ENCODE measurements at places on chromosomes 2 and 18. TPM values are rescaled to one million over a fixed set of nuclear protein-coding genes. Genes with fewer than 3 reads are reported as not detected.

The SLC4A5 gene
- total RNA-seq, result 2.8 TPM

The PLB1 gene
- 3.0 TPM for total RNA-seq

The GCG gene
- 81.3 TPM for total RNA-seq

The DSG1 gene
- total RNA-seq, result not detected

The CAPN13 gene
- total RNA-seq, result 25.5 TPM

The CROCC2 gene
- 0.05 TPM for total RNA-seq

The SPC25 gene
- total RNA-seq, result 5.2 TPM

The HAAO gene
- 17.8 TPM for total RNA-seq

The CDH19 gene
- 3.6 TPM for total RNA-seq

The LHCGR gene
- not detected for total RNA-seq

The CPS1 gene
- 3.3 TPM for total RNA-seq

The PLA2R1 gene
- 3.2 TPM for total RNA-seq

The MRPL44 gene
- total RNA-seq, result 49.4 TPM

The STPG4 gene
- total RNA-seq, result 0.47 TPM

The SERPINB4 gene
- not detected for total RNA-seq

The FOXI3 gene
- not detected for total RNA-seq

- no peak for DNase-seq
Measured at GRCh38 chr18:73283788-73284187, 416.0 kb upstream of the NETO1 start.

DNA sequence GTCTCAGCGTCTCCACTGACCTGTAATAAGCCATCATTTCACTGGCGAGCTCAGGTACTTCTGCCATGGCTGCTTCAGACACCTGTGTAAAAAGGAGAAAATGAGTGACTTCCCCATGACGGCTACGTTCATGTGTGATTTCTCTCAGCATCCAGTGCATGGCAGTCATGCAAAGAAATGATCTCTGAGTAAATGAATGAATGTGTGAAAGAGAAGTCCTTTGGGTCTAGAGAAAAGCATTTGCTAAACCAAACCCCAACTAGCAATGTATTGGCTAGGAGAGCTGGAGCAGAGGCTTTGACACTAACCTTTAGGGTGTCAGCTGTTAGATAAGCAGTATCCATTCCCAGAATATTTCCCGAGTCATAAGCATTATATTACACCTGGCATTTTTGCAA is 417 bp downstream of the IL1B start:
- no peak for DNase-seq

- DNase-seq, result peak; percentile 50
Measured at GRCh38 chr2:68248361-68248760, 4.0 kb downstream of the PPP3R1 start.

DNA sequence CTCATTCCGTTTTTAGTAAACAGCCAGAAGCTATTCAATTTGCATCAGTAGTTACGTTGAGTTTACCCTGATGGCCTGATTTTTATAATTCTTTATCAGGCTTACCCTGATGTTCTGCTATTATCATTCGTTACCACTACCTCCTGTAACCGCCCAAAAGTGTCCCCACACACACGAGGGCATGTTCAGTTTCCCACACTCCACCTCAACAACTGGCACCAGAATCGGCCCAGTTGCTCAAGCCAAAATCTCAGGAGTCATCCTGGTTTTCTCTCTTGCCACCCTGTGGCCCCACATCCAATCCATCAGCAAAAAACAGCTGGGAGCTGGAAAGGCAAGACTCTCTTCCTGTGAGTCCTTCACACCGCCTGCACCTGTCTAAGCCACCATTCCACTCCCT is 102.9 kb upstream of the RAB6C start:
- no peak for DNase-seq

DNA sequence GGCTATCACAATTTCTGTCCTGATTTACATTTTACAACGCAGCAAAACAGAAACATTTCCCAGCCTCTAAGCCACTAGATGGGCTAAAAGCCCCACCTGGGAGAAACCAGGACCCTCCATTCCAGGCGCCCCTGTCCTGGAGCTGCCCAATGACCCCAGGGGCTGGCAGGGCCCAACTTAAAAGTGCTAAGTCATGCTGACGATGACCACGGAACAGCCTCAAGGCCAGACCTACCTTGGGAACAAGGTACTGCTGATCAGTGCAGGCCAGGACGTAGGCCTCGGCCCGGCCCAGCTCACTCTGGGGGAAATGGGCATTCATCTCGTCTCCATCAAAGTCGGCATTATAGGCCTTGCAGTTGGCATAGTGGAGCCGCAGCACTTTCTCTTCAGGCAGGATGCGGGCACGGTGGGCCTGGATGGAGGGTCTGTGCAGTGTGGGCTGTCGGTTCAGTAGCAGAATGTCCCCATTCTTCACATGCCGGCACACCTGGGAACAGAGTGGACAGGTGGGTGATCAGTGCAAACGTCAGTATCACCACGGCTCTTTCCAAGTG is 35.8 kb downstream of the POLR1A start:
- no peak for DNase-seq

GRCh38 chr2:55391155-55391554 is 28.5 kb downstream of the CCDC88A start:
- DNase-seq, result no peak

DNA sequence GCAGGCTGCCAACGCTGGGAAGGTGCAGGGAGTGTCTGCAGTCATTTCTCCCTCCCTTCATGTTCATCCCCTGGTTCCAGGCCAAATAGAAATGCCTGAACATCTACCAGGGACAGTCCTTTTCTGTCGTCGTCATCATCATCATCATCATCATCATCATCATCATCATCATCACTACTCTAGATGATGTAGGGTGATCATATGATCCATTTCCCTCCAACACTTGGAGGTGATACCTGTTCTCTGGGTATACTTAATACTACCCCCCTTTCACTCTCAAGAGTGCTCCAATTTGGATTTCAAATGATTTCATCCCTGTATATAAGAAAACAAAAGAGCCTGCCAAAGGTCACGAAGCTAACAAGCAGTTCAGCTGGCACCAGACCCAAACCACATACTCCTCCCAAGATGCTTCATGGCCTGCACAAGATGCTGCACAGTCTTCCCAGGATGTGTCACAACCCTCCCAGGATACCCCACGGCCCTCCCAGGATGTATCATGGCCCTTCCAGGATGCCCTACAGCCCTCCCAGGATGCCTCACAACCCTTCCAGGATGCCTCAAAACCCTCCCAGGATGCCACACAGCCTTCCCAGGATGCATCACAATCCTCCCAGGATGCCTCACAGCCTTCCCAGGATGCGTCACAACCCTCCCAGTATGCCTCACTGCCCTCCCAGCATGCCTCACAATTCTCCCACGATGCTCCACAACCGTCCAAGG is 257.9 kb downstream of the DYSF start:
- DNase-seq, result no peak

- no peak for DNase-seq
Measured at GRCh38 chr2:47254464-47254863, 99.4 kb upstream of the STPG4 start.

DNA sequence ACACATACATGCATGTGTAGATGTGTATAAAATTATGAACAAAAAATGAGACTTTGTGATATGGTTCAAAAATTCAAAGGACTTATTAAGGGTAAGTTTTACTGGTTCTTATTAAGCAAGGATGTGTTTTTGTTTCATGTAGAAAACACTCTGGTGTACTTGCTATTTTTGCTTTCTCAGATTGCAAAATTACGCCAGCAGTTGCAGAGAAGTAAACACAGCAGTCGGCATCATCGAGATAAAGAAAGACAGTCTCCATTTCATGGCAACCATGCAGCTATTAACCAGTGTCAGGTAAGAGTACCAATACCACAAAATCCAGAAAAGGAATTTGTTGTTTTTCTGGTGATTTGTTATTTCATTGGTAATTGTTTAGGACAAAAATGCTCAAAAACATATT is 91.3 kb downstream of the FAM117B start:
- no peak for DNase-seq

DNA sequence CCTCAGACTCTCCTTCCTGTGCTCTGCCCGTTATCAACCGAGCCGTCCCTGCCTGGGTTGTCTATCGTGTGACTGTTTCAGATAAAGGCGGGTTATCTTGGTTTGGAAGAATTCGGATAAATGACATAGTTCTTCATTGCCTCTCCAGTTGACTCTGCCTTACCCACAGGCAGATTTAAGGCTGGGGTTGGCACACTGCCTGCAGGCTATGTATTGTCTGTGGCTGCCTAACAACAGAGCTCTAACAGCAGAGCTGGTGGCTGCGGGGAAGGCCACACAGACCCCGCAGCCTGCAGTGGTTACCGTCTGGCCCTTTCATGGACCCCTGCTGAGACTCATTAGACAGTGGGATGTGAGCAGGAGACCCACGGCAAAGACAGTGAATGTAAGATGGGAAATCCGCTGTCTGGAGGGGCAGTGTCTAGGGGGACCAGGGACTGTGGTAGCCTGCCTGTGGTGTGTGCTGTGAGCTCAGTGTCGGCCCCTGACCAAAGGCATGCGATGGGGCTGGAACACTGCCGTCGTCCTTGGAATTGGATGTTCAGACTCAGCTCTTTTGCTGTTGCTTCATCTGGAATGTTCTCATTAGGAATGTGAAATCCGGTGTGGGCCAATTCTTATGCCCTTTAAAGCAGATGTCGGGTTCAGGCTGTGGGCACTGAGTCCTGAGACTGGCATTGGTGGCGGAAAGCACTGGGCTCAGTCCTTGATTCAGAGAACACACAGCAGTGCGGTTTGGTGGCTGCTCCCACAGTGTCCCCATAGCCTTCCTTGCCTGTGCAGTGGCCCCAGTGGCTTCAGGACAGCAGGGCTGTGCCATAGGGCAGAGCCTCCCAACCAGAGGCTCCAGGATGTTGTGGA is 44.5 kb downstream of the SH3RF3 start:
- no peak for DNase-seq

GRCh38 chr2:241858206-241859016 is at the start of gene PDCD1:
Gene PDCD1, minus strand, starts transcription at chr2:241858894. Its CDS starts 56 bp downstream, at chr2:241858838.
- DNase-seq, result no peak

DNA sequence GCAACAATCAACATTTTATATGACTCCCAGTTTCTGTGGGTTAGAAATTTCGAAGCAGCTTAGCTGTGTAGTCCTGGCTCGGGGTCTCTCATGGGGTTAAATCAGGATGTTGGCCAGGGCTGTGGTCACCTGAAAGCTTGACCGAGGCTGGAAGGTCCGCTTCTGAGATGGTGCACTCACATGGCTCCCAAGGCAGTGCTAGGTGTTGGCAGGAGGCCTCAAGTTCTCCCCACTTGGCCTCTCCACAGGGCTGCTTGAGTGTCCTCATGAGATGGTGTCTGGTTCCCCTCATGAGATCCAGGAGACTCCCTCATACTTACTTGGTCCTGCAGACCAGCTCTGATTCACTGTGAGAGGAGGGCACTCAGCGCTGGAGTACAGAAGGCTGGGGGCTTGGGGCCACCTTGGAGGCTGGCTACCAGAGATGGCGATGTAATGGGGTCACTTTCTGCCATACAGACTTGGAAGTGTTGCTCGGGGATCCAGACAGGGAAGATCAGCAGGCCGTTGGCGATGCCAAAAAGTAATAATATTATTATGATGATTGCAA is 98.8 kb downstream of the INHBB start:
- DNase-seq, result no peak

GRCh38 chr18:48459016-48459415 is 49.8 kb upstream of the ZBTB7C start:
- DNase-seq, result no peak

- no peak for DNase-seq
Measured at GRCh38 chr2:203786549-203787351, 80.3 kb downstream of the CD28 start.

GRCh38 chr2:160924936-160925353 is 235.3 kb upstream of the TANK start:
- DNase-seq, result no peak

- DNase-seq, result no peak
Measured at GRCh38 chr2:56811401-56811800, 627.6 kb downstream of the CCDC85A start.

GRCh38 chr18:24915547-24915946 is 436.4 kb downstream of the ZNF521 start:
- DNase-seq, result no peak

Measured in colonic mucosa (tissue), 4 donors.